Heart left ventricle (tissue), 16 donors: ENCODE measurements at places on chromosomes 3 and 15. TPM values are rescaled to one million over a fixed set of nuclear protein-coding genes. Genes with fewer than 3 reads are reported as not detected.

DNA sequence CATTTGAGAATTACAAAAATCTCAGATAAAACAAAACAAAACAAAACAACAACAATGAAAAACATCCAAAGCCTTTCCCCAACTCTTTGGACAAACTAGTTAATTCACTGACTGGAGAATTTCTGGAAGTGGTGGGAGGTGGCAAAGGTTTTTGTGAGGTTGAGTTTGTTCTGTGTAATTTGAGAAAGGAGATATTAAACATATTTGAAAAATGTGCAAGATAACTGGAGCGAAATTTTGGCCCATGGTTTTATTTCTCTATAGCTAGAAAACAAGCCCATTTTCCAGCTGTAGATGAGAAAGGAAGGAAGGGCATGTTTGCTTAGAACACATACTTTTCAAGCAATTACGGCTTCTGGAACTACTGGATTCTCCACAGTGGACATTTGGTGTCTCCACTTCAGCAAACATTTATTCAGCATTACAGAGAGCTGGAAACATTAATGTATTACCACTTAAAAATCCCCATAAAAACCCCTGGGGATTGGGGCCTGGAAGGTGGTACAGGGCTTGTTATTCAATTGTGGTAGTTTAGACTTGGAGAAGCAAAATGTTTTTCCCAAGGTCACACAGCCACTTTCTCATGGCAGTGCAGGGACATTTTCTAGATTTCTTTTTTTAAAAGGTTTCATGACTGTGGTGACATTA, 135.8 kb downstream of the THSD4 start:
- H3K27me3 ChIP-seq: no peaks in the 10 kb centered on the region
- H3K4me1 ChIP-seq: peaks cover 40% of the 10 kb centered on the region
- H3K27ac ChIP-seq: peak overlapping the region; percentile 63
- DNase-seq: no peak
- H3K36me3 ChIP-seq: no peaks in the 10 kb centered on the region

- H3K4me3 ChIP-seq: no peak overlapping the region
- no peaks in the 10 kb centered on the region for H3K27me3 ChIP-seq
- no peak for DNase-seq
- no peaks in the 10 kb centered on the region for H3K4me1 ChIP-seq
- no peaks in the 10 kb centered on the region for H3K36me3 ChIP-seq
Measured at GRCh38 chr3:161388855-161389254, 17.5 kb upstream of the SPTSSB start.

DNA sequence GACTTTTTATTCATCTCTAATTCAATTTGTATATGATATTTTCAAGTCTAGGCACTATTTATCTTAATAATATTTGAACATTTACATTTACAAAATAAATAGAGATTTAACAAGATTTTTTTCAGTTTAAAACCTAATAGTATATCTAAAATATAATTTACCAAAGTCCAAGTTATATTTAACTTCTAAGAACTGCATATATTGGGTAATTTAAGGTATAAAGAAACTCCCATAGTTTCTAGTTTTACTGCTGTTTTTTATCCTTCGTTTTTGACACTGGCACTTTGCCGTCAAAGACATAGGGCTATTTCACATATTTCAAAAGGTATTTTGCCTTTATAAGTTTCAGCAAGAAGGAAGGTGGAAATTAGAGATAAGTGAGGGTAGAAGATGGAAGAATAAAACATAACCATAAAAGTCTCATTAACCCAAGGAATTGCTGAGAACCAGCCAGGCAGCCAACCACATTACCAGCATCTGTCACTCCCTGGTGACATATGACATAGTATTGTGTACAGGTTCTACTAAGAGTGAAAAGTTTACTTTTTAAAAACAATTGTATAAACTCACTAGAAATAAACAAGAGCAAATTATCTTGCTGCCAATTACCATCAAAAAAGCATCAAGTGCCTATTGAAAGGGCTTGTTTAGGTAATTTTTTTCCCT, 251.5 kb downstream of the NSUN3 start:
- no peaks in the 10 kb centered on the region for H3K4me1 ChIP-seq
- DNase-seq: no peak
- no peaks in the 10 kb centered on the region for H3K36me3 ChIP-seq
- H3K27ac ChIP-seq: no peak overlapping the region

GRCh38 chr3:81378552-81379293, 382.7 kb downstream of the GBE1 start:
- H3K27ac ChIP-seq: no peak overlapping the region
- no peaks in the 10 kb centered on the region for H3K4me1 ChIP-seq
- H3K4me3 ChIP-seq: no peak overlapping the region
- DNase-seq: no peak
- H3K27me3 ChIP-seq: no peaks in the 10 kb centered on the region
- H3K36me3 ChIP-seq: no peaks in the 10 kb centered on the region

- H3K36me3 ChIP-seq: no peaks in the 10 kb centered on the region
- no peak for DNase-seq
- peaks cover 11% of the 10 kb centered on the region for H3K4me1 ChIP-seq
- H3K4me3 ChIP-seq: no peak overlapping the region
Measured at GRCh38 chr15:29747837-29748417, 74.3 kb downstream of the TJP1 start.

GRCh38 chr3:183324083-183324482, 71.0 kb downstream of the B3GNT5 start:
- H3K4me1 ChIP-seq: no peaks in the 10 kb centered on the region
- DNase-seq: no peak
- H3K27me3 ChIP-seq: no peaks in the 10 kb centered on the region
- no peak overlapping the region for H3K27ac ChIP-seq
- no peak overlapping the region for H3K4me3 ChIP-seq

GRCh38 chr3:167700926-167701325, 33.8 kb downstream of the PDCD10 start:
- no peak for DNase-seq
- no peak overlapping the region for H3K27ac ChIP-seq
- peaks cover 66% of the 10 kb centered on the region for H3K36me3 ChIP-seq
- H3K27me3 ChIP-seq: no peaks in the 10 kb centered on the region
- no peak overlapping the region for H3K4me3 ChIP-seq

- H3K27ac ChIP-seq: no peak overlapping the region
- no peaks in the 10 kb centered on the region for H3K4me1 ChIP-seq
- no peaks in the 10 kb centered on the region for H3K27me3 ChIP-seq
- H3K36me3 ChIP-seq: no peaks in the 10 kb centered on the region
Measured at GRCh38 chr3:170517242-170517945, 68.5 kb downstream of the SLC7A14 start.

DNA sequence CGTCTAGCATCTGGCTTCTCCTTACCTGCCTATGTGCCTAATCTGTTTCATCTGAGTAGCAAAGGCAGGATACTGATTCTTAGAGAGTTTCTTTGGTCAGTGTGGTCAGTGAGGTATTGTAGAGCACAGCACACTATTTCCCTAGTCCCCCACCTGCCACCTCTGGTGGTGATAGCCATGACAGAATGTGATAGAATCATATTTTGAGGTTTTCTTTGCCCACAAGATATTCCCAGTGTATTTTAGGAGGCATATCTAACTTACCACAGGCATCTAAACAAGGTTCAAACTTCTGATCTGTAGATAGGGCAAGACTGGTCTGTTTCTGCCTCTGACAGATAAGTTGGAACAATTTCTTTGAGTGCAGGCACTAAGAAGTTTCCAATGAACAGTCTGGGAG, 188.0 kb downstream of the SOX2 start:
- H3K36me3 ChIP-seq: no peaks in the 10 kb centered on the region
- H3K4me3 ChIP-seq: no peak overlapping the region
- no peak for DNase-seq
- no peaks in the 10 kb centered on the region for H3K27me3 ChIP-seq

- no peak for DNase-seq
- no peak overlapping the region for H3K4me3 ChIP-seq
- H3K27ac ChIP-seq: no peak overlapping the region
- H3K36me3 ChIP-seq: no peaks in the 10 kb centered on the region
Measured at GRCh38 chr3:157516928-157517327, 13.7 kb upstream of the VEPH1 start.

GRCh38 chr3:121758727-121759450, 9.3 kb upstream of the GOLGB1 start:
- H3K27ac ChIP-seq: no peak overlapping the region
- H3K4me3 ChIP-seq: no peak overlapping the region
- H3K27me3 ChIP-seq: no peaks in the 10 kb centered on the region
- DNase-seq: no peak
- H3K4me1 ChIP-seq: no peaks in the 10 kb centered on the region

DNA sequence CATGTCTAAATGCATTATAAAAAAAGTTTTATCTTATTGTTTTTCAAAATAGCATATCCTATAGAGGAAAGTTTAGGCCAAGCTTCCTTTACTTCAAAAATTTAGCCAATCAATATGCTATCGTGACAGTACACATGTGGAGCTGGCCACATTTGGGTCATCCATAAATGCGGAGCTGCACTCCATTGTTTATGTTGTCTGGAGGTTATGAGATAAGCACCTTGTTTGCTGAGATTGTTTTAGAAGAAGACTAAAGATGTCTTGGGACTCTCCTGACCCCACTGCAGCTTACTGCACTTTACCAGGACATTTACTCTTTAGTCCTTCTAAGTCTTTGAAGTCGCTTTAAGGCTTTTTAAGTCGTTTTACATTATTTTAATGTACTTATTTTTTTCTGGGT, 265.9 kb downstream of the OCA2 start:
- H3K27me3 ChIP-seq: no peaks in the 10 kb centered on the region
- no peaks in the 10 kb centered on the region for H3K4me1 ChIP-seq
- no peak overlapping the region for H3K27ac ChIP-seq
- no peak for DNase-seq

DNA sequence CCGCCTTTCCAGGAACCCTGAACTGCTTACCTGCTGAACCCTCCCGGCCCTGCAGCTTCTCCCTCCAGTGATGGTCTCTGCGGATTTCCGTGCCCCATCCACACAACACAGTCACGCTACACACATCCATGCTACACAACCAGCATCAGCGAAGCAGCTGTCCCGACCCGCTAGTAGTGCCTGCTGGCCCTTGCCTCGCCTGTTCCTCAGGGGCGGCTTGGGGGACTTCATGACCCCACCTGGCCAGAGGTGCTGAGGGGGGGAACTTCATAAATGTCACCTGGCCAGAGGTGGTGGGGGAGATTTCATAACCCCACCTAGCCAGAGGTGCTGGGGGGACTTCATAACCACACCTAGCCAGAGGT, 530 bp upstream of the TUBGCP5 start:
- DNase-seq: no peak
- peak overlapping the region; percentile 60 for H3K4me3 ChIP-seq
- H3K4me1 ChIP-seq: peaks cover 9% of the 10 kb centered on the region

GRCh38 chr3:153285194-153285641, 123.2 kb downstream of the RAP2B start:
- peak overlapping the region; percentile 50 for H3K27ac ChIP-seq
- H3K27me3 ChIP-seq: no peaks in the 10 kb centered on the region
- no peak overlapping the region for H3K4me3 ChIP-seq
- no peak for DNase-seq

DNA sequence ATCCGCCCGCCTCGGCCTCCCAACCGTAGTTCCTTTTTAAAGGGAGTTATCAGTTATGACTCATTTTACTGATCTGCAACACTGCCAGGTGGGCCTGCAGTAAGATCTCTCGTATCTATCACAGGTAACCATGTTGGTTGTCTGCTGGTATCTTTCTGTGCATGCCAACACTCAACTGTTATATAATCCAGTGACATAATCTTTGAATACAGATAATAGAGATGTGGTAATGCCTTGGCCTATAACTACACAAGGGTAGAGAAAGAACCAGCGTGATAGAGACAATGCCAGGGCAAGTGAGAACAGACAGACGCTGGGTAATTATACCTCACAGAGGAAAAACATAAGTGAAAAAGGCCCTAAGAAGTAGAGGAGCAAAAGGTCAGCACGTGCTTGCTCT, 11.0 kb upstream of the ARPP19 start:
- DNase-seq: no peak
- H3K36me3 ChIP-seq: peaks cover 30% of the 10 kb centered on the region
- no peaks in the 10 kb centered on the region for H3K27me3 ChIP-seq
- no peak overlapping the region for H3K4me3 ChIP-seq
- H3K4me1 ChIP-seq: no peaks in the 10 kb centered on the region

- no peak for DNase-seq
- H3K4me1 ChIP-seq: peaks cover 50% of the 10 kb centered on the region
- H3K27me3 ChIP-seq: no peaks in the 10 kb centered on the region
- H3K36me3 ChIP-seq: no peaks in the 10 kb centered on the region
Measured at GRCh38 chr3:73041537-73041936, 19.9 kb upstream of the EBLN2 start.

DNA sequence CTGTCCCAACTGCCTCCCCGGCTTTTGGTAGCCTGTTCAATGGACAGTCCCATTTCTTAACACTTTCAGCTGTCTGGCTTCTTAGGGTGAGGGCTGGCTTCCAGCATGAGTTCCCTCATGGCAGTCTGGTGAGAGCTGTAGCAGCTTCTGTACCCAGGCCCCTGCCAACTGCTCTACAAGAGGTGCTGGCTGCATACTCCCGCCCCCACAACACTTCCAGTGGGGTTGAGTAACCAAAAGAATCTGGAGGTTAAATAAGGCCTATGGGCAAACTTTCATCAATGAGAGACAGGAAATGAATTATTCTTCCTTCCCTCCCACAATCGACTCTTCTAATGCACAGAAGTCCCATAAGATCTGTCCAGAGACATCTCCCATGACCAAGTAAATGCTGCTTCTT, 145.0 kb downstream of the NEK10 start:
- no peak overlapping the region for H3K27ac ChIP-seq
- no peak overlapping the region for H3K4me3 ChIP-seq
- no peaks in the 10 kb centered on the region for H3K4me1 ChIP-seq
- no peaks in the 10 kb centered on the region for H3K27me3 ChIP-seq

DNA sequence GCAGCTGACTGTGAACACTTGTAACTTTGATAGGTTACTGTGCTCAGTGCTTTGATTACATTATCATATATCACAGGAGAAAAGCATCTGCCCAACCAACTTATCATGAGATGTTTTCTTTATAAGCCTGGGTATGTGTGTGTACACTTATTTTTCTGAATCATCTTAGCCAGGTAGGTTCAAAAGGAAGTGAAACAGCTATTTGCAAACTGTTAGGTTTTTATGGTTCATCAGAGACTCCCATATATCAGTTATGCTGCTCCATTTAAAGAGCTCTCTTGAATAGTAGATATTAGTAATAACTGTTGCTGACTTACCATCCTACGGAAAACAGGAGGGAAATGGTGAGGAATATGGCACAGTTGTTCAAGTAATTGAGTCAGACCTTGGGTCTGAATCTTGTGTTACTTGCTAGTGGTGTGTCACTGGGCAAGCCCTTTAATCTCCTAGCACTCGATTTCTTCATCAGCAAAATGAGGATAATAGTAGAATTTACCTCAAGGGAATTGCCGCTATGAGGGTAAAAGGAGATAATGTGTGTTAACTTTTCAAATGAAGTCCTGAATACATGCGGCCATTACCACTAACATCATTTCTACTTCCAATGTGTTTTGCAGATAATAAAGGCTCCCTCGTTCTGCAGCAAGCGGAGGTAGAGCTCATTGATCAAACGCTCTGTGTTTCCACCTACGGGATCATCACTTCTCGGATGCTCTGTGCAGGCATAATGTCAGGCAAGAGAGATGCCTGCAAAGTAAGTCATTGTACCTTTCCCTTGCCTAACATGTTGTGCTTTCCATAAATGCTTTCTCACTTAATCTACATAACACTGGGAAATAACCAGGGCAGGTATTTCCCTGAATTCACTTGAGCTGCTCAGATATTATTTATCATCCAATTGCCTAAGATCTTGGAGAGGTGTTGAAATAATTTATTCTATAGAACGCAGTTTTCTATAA, 7.8 kb upstream of the C3orf52 start:
- DNase-seq: no peak
- H3K36me3 ChIP-seq: no peaks in the 10 kb centered on the region
- H3K4me3 ChIP-seq: no peak overlapping the region
- no peaks in the 10 kb centered on the region for H3K4me1 ChIP-seq
- H3K27me3 ChIP-seq: no peaks in the 10 kb centered on the region

The TRPM1 gene
- total RNA-seq: not detected

The ZNF502 gene
- total RNA-seq: 1.9 TPM

The MUC4 gene
- not detected for total RNA-seq

The ROPN1B gene
- 5.1 TPM for total RNA-seq

The MYLK gene
- total RNA-seq: 20.7 TPM

The ROPN1 gene
- total RNA-seq: 0.50 TPM

The LRRC31 gene
- not detected for total RNA-seq
